ENCODE measurements at places on chromosomes 12 and 14.

DNA sequence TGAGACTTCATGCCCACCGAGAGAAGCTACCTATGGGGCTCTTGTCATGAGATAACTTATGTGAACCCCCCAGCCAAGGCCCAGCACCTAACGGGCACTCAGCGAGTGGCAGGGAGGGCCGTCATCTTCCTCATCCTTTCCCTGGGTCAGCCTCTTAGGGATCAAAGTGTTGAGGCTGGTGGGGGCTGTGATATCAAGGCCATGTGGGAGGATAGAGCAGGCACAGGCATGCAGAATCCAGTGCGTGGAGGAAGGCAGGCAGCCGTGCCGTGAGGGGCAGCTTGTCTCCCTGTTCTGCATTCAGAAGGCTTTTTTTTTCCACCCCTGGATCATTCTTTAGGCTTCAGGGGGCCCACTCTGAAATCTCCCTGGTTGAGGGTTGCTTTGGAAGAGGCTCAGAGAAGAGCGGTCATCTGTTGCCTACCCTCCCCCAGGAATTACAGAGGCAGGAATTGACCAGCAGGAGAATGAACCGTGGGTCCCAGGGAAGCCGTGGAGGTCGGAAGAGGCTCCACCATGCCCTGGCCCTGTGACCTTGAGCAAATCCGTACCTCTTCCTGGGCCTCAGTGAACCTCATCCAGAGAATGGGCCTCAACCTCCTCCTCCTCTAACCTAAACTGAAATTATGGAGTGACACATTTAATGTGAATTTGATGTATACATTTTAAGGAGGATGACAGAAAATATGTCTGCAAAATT is 62.8 kb downstream of the BEGAIN start:
- no peak for DNase-seq

DNA sequence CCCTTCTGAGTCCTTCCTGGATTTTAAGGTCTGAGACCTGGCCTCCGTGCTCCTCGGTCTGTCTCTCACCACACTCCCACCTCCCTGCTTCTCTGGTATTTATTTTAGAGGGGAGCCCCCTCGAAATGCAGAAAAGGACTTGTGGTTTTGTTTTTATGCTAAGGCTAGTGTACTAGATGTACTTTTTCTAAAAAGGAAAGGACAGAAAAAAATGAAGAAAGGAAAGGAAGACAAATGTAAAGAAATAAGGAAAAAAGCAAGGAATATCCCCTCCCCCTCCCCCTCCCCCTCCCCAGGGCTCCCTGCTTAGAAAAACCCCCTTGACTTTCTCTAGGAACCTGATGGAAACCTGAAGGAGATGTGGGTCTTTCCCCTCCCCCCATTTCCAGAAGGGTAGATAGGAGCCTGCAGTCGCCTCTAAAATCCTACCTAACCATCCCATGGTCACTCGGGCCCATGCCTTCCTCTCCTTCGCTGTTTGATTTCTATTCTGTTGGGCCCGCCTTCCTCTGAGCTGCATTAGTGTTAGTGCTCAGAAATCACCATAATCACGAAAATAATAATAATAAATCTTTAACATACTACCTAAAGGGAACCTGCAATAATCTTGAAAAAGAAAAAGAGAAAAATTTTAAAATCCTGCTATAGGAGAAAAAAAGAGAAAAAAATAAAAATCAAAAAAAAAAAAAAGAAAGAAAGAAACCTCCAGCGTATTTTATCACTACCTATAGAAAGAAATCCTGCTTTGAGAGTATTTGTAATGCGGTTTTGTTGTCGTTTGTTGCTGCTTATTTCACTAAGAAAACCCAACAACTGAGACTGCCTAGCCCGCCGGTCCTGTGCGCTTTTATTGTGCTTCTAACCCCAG is 3.1 kb downstream of the HOXC8 start:
- no peak for DNase-seq

DNA sequence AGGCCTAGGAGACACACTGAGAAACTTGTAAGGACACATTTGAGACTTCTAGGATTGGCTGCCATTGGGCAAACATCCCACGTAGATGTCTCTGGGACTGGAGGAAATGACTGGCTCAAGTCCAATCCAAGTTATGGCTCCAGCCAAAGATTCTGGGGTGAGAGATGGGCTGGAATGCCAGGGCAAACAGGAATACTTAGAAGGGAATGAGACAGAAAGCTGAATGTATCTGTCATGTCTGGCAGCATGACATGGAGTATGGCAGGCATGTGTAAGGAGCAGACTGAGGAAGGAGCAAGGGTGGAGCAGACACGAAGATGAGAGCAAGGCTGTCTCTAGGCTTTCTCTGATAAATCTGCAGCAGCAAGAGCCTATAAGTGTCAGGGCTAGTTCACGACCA is 209.2 kb downstream of the PHLDA1 start:
- no peak for DNase-seq

GRCh38 chr14:101088395-101088667 is 184.8 kb upstream of the RTL1 start:
- DNase-seq, result no peak

- DNase-seq, result no peak
Measured at GRCh38 chr14:104135121-104135903, 3.1 kb upstream of the KIF26A start.

GRCh38 chr12:111182382-111182781 is 186.5 kb downstream of the PHETA1 start:
- DNase-seq, result no peak

GRCh38 chr14:103504991-103505565 is 17.6 kb downstream of the CKB start:
- no peak for DNase-seq

DNA sequence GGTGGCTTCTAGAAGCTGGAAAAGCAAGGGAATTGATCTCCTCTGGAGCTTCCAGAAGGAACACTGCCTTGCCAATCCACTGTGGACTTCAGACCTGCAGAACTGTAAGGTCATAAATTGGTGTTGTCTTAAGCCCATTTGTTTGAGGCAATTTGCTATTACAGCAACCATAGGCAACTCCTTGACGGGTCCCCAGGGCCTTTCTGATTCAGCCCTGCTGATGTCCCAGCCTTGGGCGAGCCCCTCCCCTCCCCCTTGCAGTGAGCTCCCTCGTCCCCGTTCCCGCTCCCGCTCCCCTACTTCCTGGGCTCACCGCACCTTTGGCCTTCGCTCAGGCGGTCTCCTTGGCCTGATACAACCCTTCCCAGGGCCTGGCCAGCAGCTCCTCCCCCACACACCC is 18.9 kb upstream of the DIO3 start:
- DNase-seq, result no peak

GRCh38 chr12:93766796-93767523 is 89.8 kb downstream of the CRADD start:
- DNase-seq, result no peak

- DNase-seq, result no peak
Measured at GRCh38 chr12:50550530-50551223, 45.9 kb downstream of the DIP2B start.

DNA sequence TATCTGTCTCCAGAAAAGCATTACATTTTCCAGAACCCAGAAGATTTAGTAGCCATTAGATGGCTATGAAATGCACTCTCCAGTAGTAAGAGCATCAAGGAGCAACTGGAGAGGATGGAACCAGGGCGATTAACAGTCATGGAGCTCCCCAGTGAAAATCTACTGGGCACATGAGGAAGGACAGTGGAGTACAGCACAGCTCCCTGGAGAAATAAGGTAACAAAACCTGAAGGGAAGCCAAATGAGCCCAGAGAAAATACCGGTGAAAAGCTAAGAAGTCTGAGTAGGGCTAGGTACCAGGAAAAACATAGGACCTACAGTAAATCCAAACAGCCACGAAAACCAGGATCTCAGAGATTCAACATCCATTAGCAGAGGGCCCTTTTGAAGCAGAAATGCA is 21.6 kb downstream of the SOX5 start:
- DNase-seq, result no peak

GRCh38 chr14:76901171-76902055 is 75.2 kb downstream of the LRRC74A start:
- DNase-seq, result no peak

- DNase-seq, result no peak
Measured at GRCh38 chr12:113002155-113002554, 23.8 kb downstream of the OAS2 start.

DNA sequence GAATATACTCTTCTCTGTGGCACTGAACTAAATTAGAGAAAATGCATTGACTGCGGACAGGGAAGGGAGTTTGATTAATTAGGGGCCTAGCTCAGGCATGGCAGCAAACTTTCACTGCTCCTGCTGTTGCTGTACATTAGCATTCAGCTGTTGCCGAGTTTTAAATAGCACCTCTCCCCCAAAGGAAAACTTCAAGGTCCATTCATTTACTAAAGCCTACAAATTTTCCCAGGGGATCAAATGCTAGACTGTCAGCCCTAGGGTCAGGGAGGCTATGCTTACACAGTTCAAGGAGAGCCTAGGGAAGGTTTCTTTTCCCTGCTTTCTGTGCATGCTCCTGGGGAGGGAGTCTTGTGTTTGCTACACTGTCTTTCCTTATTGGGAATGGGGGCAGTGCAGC is 60.0 kb upstream of the GZMB start:
- DNase-seq, result no peak

DNA sequence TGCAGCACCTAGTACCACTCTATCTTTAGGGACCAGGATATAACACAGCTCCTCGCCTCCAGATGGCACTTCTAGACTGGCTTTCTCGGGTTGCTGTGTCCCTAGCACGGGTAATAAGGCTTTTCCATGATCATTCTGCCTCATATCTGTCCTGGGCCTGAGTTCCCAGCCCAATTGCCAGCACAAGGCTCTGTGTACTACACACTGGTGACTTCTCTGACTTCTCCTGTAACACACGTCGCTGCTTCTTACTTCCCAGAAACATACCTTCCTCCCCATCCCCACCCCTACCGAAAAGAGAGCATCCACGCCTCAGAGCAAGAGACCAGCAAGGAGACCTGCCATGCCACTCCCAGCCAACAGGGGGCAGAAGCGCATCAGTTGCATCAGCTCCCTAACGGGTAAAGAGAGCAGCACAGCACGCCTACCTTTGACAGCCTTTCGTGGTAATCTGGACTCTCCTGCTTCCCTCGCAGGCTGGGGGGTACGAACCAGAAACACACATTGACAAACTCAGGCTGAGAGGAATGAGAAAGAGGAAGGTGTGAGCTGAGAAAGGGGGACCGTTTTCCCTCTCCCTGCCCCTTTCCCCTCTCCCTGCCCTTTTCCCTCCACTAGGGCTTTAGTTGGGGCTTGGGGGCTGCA is 21.2 kb upstream of the ZNF740 start:
- peak; percentile 82 for DNase-seq

DNA sequence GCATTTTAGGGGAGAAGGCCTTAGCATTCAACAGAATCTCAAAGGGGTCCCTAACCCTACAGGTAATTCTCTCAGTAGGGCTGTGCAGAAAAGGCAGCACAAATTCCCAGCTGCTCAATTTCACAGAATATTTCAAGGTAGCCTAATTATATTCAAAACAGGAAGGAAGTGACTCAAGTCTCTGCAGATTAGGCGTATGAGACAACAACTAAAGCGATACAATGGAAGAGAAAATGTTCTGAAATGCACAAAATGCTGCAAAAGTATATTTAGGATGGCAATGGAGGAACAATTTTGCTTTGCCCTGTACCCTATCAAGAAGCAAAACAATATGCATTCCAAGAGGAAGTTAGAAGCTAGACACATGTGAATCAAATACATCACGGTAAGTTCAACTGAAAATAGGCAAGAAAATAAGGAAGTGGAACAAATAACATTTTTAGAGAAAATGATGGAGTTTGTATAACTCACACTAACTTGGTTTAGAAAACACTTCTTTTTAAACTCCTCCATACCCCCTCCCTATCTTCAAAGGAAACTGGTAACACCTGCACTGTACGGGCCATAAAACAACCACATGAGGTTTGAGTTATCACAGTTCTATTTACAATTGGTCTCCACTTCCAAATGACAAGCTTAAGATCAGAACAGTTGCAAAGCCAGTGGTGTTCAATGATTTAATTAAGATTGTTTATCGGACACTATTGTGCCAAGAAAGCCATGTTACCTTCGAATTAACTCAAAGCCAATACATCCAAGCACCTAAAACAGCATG is 1.6 kb downstream of the GIT2 start:
- DNase-seq, result no peak

- DNase-seq, result no peak
Measured at GRCh38 chr12:109744026-109744425, 30.4 kb downstream of the FAM222A start.

- DNase-seq, result no peak
Measured at GRCh38 chr12:52342781-52343490, 21.7 kb upstream of the KRT83 start.

- no peak for DNase-seq
Measured at GRCh38 chr14:77375164-77375950, 1.5 kb downstream of the TMED8 start.

DNA sequence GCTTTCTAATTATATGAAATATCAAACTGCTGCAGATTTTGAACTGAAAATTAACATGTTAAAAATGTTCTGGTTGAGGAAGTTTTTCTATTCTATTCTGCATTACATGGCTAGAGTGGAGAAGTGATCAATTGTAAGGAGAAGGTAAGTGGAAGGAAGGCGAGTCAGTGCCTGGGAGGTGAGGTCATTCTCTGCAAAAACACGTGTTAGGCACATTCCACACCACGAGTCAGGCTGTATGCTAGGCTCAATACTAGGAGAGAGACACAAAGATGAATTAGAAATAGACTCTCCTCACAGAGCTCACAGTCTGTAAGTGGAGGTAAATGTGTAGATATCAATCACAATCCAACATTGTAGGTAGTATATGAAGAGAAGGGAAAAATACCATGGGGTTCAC is 194.1 kb downstream of the NOVA1 start:
- no peak for DNase-seq

GRCh38 chr14:88863167-88863566 is 38.7 kb downstream of the TTC8 start:
- no peak for DNase-seq

DNA sequence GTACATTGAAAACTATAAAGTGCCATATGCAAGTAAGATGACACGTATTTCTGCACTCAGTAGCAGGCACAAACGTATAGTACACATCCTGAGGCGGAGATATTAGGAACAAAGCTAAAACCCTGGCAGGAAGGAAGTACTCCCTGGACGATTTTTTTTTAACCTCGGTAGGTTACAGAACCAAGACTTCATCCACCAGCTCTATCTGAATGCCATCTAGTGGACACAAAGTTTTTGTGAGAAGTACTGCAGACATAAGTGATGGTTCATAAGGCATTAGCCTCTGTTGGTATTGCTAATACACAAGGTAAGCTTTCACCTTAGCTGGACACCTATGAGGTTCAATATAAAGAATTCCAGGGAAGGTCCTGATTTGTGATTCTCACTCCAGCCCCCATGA is 83.0 kb upstream of the CCDC196 start:
- DNase-seq, result no peak

GRCh38 chr12:49843411-49843810 is 505 bp upstream of the BCDIN3D start:
- no peak for DNase-seq

DNA sequence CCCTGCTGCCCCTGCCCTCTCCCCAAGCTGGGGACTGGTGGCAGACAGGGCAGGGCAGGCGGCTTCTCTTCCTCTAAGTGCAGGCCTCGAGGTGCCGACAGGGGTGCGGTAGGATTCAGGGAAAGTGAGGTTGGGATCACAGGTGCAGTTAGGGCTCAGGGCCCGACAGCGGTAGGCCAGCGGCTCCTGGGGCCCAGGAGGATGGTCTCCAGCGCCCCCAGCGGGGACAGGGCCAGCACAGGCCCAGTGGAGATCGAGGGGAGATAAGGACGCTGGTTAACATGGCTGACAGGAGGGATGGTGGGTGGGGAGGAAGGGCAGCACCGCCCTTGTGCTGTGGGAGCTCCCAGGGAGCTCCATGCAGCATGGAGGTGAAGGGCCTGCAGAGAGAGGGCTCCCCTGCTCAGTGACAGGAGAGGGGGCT is 935 bp upstream of the CRIP1 start:
- no peak for DNase-seq
